ENCODE measurements at places on chromosomes 11 and 22. TPM values are rescaled to one million over a fixed set of nuclear protein-coding genes. Genes with fewer than 3 reads are reported as not detected.

- no peak for DNase-seq
Measured at GRCh38 chr11:11313426-11313825, 39.6 kb downstream of the CSNK2A3 start.

DNA sequence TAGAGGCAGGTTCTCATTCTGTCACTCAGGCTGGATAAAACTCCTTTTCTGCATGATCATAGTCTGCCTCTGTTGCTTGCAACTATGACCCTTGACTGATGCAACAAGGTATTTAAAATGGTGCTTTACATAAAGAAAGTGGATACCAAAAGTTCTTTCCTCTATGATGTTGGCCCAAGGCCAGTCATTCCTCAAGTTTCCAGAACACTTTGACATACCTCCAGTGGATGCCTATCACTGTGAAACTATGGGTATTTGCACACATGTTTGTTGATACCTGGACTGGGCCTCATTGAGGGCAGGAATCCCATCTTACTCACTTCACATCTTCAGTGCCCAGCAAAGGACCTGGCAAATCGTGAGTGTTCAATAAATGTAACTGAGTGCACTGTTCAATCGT lies 159.0 kb upstream of the ZC3H12C start:
- no peak for DNase-seq

DNA sequence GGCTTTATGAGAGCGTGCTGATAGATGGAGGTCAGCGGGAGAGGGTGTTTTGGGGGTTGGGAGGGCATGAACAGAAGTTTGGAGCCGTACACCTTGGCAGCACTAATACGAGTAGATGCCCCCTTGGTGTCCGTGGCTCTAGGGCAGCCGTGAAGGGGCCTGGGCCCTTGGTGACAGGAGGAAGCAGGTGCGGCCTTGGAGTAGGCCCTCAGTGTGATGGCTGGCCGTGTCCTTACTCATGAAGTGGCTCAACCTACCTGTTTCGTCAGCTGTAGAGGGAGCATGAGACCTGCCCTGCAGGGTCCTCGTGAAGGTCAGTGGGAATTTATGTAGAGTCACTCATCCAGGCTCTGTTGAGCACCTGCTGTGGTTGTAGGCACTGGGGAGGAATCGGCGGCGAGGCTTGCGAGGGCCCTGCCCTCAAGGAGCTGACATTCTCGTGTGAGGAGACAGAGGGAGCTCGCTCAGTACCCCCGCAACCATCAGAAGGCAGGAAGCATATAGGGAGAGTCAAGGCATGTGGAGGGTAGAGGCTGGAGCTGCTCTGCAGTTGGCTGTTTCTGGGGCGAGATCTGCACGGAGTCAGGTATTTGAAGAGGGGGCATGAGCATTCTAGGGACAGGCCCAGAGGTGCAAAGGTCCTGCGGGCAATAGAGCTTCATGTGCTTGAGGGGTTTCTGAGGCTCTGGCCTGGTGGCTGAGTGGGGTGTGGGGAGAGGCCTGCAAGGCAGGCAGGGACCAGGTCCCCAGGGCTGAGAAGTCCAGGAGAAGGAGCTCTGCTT lies 39.6 kb downstream of the TBC1D22A start:
- DNase-seq = no peak

DNA sequence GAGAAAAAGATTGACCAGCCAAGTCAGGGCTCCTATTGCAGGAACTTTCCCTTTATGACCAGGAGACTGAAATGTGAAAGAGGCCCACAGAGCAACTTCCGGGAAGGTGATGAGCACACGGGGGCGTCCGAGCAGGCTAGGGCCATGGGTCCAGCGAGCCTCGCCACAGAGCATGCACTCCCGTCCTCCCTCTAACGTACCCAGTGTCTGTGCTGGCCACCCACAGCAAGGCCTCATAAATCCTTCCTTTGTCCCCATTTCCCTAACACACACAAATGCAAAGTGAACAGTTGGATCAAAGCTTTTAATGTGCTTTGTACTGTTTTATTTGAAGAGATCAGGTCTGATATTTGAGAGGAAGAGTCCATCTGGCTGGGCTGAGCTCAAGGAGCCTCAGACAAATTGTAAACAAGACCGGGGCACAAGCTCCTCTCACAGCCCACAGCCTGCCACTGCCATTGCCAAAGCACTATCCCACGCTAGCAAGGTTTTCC lies 44.3 kb downstream of the BLID start:
- DNase-seq = no peak

DNA sequence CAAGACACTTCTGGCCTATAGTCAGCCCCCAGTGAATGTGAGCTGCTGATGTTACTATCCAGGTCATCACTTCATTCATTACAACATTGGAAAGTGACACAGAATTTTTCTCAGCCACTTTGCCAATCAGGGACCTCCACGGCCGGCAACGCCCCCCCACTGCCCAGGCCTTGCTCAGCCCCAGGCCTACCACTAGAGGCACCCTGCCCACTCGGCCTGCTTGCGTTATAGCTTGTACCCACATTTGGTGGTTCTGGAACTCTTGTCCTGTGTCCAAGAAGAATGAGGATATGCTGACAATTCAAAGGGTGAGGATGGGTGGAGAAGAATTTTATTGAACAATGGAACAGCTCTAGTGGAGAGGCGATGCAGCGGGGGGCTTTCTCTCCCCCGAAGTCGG lies 96.2 kb downstream of the TSPAN18 start:
- peak; percentile 79 for DNase-seq

Gene PTGDR2
- not detected for total RNA-seq

Data from Karpas-422 (cell line).